T47D (cell line): ENCODE measurements at places on chromosomes 3 and 15.

- DNase-seq, result peak; percentile 67
These were observed 58.5 kb downstream of the ECT2 start for GRCh38 chr3:172808969-172809546.

DNA sequence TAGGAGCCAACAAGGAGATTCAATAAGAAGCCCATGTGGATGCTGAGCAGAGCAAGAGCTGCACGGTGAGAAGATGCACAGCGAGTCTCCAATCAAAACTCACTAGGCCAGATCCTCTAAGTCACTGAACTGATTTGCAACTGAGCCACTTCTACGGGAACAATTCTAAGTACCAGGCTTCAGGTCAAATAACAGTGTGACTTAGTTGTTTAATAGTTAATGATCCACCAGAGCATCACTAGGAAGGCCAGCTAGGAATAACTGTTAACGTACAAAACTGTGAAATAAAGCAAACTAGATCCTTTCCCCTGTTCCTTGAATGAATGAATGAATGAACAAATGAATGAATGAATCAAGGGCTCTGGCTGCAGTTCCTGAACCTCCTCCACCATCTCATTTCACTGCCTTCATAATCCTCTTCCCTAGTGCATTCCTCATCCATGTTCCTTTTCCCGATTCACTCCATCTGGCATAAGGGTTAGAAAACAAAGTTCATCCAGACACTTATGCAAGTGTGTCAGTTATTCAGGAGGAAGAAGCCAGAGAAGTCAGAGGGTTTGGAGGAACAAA lies 59.7 kb downstream of the ATP8B4 start:
- DNase-seq, result no peak

DNA sequence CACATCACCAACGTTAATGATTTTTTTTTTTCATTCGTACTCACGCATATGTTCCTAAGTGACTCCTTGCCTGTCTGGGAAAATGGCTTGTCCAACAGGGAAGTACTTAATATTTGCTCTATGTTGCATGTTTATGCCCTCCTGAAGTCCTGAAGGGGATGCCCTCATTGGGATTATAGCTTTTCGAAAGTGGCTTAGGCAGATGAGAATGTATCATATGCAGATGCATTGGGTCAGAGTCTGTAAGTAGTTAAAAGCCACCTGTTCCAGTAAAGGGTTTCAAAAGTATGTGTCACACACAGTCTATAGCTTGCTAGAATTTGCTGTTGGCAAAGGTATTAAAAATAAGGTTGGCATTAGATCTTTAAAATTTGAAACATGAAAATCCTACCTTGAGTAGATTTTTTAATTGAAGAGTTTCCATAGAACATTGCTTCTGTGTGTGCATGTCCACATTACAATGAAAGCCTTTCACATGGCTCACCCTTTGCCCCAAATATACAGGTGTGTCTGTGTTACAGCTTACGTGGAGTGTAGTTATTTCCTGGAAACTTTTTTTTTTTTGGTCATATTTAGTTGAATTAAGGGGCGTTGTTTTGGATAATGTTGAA lies 2.1 kb downstream of the ABHD17C start:
- DNase-seq, result no peak

DNA sequence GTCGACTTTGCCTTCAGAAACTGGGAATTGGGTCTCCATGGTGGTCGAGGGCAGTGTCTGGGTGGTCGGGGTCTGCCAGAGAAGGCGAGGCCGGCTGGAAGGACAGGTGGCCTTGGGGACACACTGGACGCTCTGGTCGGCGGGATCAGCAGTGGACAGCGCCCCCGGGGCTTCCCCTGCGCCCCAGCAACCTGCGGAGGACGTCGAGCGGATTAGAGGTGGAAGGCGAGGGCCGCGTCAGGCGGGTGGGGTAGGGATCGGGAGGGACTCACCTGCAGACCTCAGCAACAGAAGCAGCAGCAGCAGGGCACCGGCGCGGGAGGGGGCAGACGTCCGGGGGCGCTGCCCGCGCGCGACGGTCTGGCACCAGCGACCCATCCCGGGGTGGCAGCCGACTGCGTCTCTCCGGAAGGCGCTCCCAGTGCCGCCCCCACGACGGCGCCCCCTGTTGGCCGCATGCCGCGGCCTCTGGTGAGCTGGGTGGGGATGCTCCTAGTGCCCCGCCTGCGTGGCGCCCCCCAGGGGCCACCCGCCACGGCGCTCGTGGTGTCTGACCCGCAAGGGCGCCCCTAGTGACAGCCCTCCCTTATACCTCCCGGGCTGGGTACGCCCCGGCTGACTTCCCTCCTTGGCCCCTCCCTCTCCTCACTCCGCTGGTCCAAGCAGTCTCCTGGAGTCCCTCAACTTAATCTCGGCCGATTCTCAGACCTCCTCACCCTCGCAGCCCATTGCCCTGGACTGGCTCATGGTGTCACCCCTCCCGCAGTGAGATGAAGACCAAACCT lies at the start of gene PRSS50:
Gene PRSS50, minus strand, starts transcription at position 423 of the 785 bp plus-strand sequence. Its CDS starts 45 bp downstream, at position 378.
- no peak for DNase-seq

DNA sequence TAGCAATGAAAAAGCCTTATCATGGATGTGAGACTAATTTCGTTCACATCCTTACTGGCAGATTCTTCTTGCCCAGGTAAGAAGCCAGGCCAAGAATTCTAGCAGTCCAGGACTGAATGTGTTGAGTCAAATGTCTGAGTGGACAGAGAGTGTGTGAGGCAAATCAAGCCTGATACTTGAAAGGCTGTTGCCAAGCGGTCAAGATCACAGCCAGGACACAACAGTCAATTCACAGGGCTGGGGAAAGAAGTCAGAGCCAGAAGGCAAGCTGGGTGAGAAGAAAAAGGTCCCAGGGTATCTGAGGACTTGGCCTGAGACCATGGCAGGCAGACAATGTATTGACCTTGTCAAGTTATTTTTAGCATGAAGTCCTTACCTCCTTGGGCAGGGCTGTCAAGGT lies 301.3 kb downstream of the ZNF385D start:
- DNase-seq, result no peak

GRCh38 chr15:76073554-76073953 lies 13.8 kb downstream of the TMEM266 start:
- DNase-seq, result no peak

- peak; percentile 2 for DNase-seq
These were observed 420.4 kb downstream of the EPHA3 start for GRCh38 chr3:89527736-89528305.

GRCh38 chr3:46095307-46095706 lies 68.0 kb upstream of the XCR1 start:
- DNase-seq, result no peak

GRCh38 chr3:63963496-63963895 lies 51.3 kb upstream of the SCAANT1 start:
- DNase-seq, result no peak

GRCh38 chr3:7733933-7734332 lies 767.7 kb upstream of the LMCD1 start:
- DNase-seq, result no peak

DNA sequence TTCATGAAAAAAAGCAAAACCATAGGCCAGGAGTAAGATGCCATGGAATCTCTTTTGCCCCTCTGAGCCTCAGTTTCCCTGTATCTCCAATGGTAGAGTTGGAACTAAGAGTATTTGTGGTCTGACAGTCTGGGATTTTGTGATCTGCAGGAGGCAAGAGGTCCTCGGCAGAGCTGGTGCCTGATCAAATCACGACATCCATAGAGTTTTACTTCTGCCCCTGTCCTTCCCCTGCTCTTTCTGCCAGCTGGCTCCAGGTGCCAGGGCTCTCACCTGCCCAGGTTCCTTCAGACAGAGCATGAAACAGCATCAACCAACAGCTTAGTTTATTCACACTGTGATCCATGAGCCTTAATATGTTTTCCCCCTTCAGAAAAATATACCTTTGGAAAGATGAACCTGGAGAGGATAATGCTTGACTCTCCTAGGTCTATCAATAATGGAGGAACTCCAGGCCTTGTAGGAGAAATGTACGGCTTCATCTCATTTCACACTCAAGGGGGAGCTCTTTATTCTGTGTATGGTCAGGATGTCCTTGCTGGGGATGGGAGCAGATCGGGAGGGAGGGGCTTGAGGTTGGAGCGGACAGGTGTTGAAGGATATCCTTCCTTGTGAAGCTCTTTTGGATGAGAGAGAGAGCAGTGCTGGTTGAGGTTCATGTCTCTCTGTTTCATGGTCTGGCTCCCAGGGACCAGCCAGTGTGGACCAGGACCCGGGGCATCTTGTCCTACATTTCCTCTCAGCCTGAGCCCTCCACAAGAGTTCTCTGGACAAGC lies 309.9 kb downstream of the RPLP1 start:
- DNase-seq, result peak; percentile 20

DNA sequence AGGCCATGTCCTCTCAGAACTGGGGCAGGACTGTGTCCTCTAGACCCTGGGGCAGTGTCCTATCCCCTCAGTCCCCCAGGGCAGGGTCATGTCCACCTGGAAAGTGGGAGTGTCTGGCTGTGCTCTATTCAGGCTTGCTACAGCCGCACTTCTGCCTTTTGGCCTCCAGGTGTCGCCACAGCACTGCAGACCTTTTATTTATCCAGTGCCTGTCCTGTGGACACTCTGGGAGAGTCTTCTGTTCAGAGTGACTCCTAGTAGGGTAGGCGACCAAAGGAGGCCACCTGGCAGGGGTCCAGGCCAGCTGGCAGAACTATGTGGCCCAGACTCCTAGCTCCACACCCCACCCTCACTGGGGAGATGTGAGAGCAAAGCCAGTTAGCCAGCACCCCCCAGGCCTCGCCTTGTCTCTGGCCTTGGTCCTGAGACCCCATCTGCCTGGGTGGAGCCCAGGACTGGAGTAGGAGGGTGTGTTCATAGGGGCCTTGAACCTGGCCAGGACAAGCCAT lies 3.9 kb downstream of the TMIE start:
- DNase-seq, result peak; percentile 64

DNA sequence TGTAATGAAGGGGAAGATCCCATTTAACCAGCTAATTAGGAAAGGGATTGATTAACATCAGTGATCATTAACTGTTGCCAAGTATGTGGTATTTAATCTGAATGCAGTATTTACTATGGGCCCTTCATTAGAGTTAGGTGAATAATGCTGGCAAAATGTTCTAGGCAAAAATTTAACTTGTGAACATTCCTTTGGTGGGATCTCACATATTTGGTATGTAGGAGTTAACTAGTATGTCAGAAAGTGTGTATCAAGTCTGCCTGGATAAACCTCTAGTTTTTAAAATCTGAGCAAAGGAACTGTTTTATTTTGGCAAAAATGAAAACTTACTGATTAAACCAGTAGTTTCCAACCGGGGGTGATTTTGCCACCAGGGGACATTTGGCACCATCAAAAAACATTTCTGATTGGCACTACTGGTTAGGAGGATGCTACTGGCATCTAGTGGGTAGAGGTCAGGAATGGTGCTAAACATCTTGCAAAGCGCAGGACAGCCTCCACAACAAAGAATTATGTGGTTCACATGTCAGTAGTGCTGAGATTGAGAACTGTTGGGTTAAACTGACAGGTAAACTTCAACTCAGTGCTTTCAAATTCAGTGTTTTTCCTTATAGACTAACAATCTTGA lies 22.5 kb downstream of the LRTM1 start:
- no peak for DNase-seq

DNA sequence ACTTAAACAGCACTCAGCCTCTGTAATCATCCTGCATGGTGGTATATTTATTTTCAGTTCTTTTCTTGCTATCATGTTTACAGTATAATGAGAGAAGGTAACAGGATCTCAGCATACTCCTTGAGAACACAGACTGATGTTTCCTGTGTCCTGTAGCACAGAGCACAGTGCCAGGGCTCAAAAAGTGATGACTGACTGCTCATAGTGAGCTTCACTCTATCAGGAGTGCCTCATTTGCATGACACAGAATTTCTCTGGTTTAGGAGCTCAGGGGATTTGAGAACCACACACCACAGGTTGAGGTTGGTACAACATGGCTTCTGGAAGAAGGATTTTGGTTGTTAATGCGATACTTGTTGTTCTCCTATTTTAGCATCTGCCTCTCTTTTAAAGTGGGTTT lies 68.5 kb upstream of the SLC2A2 start:
- no peak for DNase-seq

DNA sequence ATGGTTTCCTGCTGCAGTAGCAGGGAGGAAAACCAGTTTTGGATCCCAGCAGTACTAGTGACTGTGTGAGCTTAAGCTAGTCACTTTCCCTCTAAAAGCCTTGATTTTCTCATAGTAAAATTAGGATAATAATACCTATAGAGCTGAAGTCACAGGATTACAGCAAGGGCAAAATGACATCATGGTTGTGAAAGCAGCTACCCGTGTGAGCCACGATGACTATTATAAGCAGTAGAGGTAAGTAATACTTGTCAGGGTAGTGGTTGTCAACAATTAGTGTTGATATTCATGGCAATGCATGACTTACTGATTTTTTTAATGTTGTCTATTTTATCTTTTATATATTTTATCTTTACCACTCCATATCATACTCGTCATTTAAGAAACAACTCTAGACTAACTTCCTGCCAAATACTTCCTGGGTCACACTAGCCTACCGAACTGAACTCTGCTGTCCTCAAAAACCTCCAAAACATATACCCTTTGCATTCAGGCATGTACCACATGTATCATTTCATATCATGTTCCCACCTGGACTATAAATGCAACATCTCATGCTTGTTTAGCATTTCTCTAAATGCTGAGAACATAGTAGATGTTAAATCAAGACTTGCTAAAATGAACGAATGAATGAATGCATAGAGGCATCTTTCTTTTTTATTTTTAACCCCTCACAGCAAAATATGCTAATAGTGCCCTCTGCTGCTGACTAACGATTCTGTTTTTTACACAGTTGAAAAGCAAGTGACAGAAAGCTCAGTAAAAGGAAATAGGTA lies 172.6 kb downstream of the P3H2 start:
- DNase-seq, result peak; percentile 81

GRCh38 chr15:99963976-99964375 lies 230.7 kb upstream of the LYSMD4 start:
- no peak for DNase-seq

- no peak for DNase-seq
These were observed 46.1 kb downstream of the SMAD6 start for GRCh38 chr15:66747886-66748707.

DNA sequence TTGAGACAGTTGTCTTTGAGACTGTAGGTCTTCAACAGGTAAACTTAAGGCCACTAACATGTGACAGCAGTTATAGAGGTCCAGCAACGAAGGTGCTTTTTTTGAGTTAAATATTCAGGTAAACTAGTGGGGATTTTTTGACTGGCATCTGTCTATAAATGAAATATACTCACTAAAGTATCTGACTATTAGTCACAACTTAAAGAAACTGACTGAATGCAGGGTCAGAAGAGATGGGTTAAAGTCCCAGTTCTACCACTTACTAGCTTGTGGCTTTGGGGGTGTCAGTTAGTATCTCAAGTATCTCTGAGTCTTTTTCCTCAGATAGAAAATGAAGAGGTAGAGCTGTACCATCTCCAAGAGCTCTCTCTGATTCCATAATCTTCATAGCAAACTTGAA lies 18.0 kb downstream of the MIX23 start:
- no peak for DNase-seq

DNA sequence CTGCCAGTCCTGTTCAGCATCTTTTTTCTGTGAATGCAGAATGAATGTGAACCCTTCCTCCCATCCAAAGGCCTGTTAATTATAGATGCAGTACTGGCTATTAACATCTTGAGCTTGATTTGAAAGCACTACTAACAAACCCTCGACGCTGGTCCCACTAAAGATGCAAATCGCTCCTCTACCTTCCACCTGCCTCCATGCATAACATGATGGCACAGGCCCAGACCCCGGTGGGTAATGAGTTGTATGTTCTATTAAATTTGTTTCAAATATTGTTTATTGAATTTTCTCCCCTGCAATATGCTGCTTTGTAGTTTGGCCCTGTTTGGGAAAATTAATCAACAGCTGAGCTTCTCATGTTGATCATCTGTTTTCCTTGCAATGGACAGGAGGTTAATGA lies 69.3 kb downstream of the RAB11A start:
- no peak for DNase-seq
